BJ (cell line): ENCODE measurements at places on chromosomes 5 and 9.

- DNase-seq = no peak
Measured at GRCh38 chr9:70169222-70169621, 89.6 kb upstream of the SMC5 start.

GRCh38 chr5:39432696-39433530, 8.1 kb upstream of the DAB2 start:
- DNase-seq = no peak

DNA sequence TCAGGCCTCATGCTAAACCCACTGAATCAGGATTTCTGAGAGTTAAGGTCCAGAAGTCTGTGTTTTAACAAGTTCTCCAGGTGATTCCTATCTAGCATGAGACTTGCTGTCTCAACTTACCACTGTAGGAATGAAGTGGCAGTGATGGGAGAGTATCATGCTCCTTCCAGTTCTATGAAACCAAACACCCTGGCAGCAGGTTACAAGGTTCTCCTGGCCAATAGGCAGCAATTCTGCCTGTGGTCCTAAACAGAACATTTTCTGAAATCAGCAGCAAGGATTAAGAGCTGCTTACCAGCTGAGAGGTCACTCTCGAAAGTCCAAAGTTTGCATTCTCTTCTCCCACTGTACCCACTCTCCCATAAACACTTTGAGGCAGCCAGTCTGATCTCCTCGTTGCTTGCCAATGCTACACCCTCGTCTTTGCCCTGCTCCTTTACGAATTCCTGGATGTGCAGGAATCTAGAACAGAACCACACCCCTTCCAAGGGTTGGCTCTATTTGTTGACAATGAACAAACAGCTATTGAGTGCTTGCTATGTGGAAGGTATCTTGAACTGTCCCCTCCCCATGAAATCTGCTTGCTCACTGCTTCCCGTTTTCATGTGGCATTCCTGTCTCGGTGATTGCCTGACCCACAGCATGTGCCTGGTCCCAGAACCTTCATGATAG, 100.5 kb downstream of the TMEM174 start:
- DNase-seq = no peak

- no peak for DNase-seq
Measured at GRCh38 chr5:18159331-18159730, 525.1 kb downstream of the TAF11L14 start.

DNA sequence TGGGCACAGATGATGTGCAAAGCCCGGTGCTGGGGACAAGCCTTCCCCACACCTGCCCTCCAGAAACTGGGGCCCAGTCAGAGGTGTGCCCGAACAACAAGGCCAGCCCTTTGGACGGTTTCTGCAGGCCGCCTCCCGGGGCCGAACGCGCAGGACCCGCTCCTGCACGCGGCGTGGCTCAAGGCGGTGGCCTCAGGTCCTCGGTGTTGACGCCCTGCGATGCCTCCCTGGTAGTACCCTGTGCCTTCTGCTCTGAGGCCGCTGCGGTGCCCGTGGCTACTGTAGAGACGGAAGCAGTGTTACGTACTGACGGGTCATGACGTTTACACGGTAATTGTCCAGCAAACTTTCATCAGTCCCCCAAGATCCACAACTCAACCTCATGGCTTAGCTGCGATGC, 33.5 kb upstream of the FANCC start:
- DNase-seq = no peak

DNA sequence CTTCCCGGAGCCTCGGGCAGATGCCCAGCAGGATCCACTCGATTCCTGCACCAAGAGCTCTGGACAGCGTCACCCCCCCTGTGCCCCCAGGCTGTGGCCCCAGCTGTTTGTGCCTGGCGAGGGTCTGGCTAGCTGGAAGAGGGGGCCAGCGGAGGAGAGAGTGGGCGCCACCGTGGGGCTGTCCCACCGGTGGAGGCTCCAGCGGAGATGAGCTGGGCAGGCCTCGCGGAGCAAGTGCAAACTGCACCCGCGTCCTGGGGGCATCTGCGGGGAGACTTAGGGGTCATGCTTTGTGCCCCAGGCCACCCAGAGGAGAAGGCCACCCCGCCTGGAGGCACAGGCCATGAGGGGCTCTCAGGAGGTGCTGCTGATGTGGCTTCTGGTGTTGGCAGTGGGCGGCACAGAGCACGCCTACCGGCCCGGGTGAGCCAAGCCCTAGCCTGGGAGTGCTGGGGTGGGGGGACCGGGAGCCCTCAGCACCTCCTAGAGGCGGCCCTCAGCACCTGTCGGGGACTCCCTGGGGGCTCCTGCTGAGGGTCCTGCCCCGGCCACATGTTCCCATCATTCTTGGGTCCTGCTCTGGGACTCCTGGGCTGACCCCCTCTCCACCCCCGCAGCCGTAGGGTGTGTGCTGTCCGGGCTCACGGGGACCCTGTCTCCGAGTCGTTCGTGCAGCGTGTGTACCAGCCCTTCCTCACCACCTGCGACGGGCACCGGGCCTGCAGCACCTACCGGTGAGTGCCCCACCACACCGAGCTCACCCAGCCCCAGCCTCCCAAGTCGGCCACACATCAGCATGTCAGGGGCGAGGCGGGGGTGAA, 5.4 kb downstream of the EGFL7 start:
- no peak for DNase-seq

DNA sequence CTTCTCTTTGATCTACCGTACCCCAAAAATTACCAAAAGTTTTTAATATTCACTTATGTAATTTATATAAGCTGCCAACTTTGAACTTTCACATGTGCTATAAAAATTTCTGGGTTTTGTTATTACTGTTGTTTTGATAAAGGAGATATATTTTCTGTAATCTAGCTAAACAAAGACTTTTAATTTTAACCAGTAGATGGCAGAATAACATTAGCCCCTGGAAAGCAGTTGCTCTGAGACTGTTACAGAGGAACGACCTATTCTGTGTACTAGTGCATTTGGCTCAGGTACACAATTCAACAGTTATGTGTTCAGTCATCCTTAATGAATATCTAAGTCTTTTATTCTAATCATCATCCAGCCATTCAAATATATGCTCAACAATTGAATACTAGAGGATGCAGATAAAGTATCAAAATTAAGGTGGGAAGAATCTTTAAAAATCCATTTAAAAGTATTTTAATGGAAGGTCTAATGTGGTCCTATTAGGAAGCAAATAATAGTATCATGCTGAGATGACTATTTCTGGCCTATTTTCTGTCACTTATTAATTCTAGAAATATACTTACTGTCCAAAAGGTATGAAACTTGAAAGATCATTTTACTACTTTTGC, 8.6 kb downstream of the KLHL9 start:
- DNase-seq = no peak

DNA sequence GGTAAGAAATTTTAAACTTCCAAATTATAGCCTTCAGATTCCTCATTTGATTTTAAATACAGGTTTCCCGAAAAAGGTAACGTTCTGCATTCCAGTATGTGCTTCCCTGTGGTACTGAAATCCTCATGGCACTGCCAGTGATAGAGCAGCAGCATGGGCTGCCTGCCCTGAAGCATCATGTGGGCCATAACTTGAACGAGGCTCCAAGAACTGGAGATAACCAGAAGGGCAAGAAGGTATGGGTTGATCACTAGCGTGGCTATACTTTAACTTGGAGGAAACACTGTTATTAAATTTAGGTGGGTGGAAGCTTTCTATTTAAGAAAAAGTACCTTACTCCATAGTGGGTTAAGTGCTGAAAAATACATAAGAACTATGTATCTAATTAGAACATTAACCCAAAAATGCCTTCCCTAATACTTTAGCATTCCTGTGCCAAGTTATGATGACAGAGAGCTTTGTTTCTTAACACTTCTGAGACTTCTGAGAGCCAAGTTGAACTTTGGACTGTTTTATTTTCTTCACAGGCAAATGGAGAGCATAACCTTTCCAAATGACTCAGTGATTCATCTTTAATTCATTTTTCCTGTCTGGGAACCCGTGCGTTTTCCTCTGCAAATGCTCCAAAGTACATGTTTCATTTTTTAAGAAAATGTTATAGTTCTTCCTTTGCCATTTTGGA, 191.5 kb upstream of the GNA14 start:
- no peak for DNase-seq

- no peak for DNase-seq
Measured at GRCh38 chr9:86753836-86754235, 193.5 kb downstream of the GAS1 start.

- no peak for DNase-seq
Measured at GRCh38 chr5:168737066-168737465, 157.9 kb upstream of the PANK3 start.

GRCh38 chr5:44862808-44863207, 54.1 kb downstream of the MRPS30 start:
- no peak for DNase-seq

DNA sequence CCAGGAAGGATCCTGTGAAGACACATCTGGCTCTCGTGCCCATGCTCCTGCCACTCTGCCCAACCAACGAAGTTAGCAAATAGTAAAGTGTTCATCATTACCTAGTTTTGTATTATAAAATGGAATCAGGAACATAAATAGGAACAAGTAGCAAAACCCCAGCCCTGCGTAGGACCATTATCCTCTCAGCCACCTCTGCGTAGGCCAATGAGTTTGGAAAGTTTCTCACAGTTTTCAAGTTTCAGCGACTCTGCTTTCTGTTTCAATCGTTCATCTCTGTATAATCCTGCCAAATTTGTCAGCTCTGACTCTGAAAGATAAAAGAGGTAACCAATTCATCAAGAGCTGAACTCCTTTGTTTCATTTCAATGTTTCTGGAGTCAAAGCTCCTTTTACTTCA, 10.1 kb upstream of the SPATA24 start:
- DNase-seq = no peak

GRCh38 chr9:78103971-78104433, 72.4 kb upstream of the GNAQ start:
- no peak for DNase-seq

GRCh38 chr5:177025101-177025601, 2.7 kb downstream of the ZNF346 start:
- DNase-seq = no peak

GRCh38 chr5:73799401-73799972, 173.5 kb downstream of the ARHGEF28 start:
- no peak for DNase-seq

DNA sequence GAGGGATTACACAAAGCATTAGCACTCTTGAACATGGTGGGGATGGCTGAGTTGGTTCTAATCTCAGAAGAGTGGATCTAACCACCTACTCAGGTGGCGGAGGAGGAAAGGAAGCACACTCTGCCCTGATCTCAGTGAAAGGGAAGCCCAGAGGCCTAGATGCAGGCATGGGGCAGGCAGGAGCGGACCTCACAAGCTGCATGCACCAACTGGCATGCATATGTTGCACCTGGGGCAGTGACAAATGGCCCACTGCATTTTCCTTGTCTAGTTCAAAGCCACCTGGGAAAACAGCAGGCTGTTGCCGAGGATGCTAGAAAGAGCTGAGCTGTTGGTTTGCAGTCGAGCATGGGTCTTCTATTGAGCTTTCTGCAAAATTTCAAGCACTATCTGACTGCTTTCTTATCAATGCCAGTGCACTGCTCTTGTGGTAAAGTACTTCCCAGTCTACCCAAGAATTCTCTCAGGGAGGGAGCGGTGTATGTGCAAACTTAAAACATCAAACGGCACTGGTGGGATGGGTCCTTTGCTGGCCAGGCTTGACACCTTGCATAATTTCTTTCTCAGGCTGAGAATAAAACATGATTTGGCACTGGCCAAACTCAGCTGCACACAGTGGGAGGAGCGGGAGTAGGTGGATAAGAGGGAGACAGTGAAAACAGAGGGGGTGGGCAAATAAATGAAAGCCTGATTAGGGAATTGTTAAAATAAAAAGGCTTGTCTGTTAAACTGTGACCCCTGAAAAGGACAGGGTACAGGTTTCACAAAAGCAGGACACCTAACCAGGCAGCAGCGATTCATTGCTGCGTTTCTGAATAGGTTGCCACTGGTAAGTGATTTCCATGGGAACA, 108.9 kb downstream of the MARCHF3 start:
- no peak for DNase-seq

DNA sequence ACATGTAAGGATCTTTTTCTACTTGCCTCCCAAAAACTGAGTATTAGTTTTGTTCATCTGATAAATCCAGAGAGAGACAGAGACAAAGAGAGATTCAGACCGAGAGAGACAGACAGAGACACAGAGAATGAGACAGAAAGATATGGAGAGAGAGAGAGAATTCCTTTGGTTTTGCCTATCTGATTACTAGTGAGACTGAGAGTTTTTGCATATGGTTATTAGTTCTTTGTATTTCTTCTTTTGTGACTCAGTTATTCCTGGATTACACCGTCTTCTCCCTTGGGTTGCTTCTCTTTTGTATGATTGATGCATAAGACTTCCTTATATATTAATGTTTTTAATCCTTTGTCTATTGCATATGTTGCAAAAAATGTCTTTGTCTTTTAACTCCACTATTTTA, 91.2 kb upstream of the SPATA31C2 start:
- no peak for DNase-seq

DNA sequence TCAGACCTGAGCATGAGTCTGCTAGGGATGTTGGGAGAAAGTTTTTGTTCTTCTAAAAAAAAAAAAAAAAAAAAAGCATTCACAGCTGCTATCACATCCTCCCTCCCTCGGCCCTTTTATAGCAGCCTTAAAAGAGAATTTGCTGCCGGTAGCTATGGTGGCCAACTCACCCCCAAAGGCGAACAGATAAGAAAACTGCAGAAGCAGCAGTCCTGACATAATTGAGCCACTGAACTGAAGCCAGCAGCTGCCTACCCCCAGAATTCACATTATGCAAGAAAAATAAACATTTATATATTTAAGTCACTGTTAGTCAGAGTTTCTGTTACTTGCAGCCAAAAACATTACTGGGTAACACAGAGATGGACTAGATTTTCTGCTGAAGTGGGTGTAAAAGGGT, 124.3 kb upstream of the SMARCA2 start:
- DNase-seq = no peak

- DNase-seq = peak; percentile 31
Measured at GRCh38 chr5:10199692-10200091, 50.0 kb downstream of the ATPSCKMT start.

- no peak for DNase-seq
Measured at GRCh38 chr9:82010711-82011110, 22.1 kb downstream of the SPATA31D1 start.

- DNase-seq = no peak
Measured at GRCh38 chr5:35247648-35248034, 17.4 kb upstream of the PRLR start.

DNA sequence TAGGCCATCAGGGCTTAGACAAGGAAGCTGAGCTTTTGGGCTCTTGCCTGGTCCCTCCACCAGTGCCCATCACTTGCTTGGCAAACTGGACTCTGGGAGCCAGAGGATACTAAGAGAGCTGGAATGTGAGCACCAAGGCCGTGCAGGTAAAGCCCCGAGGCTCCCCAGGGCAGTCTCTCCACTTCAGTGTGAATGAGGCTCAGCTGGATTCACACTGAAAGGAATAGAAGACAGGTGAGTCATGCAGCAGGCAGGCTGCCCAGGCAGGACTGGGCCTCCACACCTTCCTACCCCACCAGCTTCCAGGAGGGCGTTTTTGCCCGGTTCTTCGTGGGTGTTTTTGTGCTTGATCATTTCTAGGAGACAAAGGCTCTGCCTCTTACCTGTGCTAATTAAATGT, 7.3 kb upstream of the CTSV start:
- no peak for DNase-seq

GRCh38 chr9:126606483-126606870, 7.3 kb upstream of the LMX1B start:
- DNase-seq = no peak
